ENCODE measurements at places on chromosomes 5 and 9.

GRCh38 chr5:136052692-136053335 is 24.0 kb downstream of the TGFBI start:
- H3K27ac ChIP-seq: no peak overlapping the region
- peaks cover 26% of the 10 kb centered on the region for H3K4me1 ChIP-seq
- DNase-seq: peak; percentile 58
- H3K4me3 ChIP-seq: no peak overlapping the region

DNA sequence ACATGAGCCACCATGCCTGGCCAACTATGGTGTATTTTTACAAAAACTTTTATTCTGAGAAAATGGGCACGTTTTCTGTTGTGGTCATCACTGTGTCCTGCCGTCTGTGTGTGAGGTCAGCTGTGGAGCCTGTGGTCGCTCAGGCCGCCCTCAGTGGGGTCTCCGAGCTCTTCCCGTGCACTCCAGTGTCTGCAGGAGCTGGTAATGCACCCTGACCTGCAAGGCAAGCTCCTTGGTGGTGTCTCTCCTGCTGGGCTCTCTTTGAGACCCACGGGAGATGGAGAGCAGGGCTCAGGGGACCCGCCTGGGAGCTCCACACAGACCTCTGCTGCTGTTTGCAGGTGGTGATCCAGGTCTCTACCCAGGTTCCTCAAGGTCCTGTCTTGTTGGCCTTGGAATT is 9.6 kb upstream of the AHRR start:
- H3K4me3 ChIP-seq: no peak overlapping the region
- peaks cover 53% of the 10 kb centered on the region for H3K4me1 ChIP-seq
- H3K27ac ChIP-seq: no peak overlapping the region
- no peaks in the 10 kb centered on the region for H3K27me3 ChIP-seq

GRCh38 chr9:23606107-23606506 is 219.9 kb downstream of the ELAVL2 start:
- H3K4me1 ChIP-seq: no peaks in the 10 kb centered on the region
- no peak overlapping the region for H3K4me3 ChIP-seq
- H3K36me3 ChIP-seq: no peaks in the 10 kb centered on the region
- DNase-seq: no peak
- H3K27ac ChIP-seq: no peak overlapping the region

- peak overlapping the region; percentile 69 for H3K4me3 ChIP-seq
- DNase-seq: peak; percentile 35
- peak overlapping the region; percentile 62 for H3K27ac ChIP-seq
- H3K27me3 ChIP-seq: no peaks in the 10 kb centered on the region
- H3K36me3 ChIP-seq: no peaks in the 10 kb centered on the region
- H3K4me1 ChIP-seq: no peaks in the 10 kb centered on the region
Measured at GRCh38 chr9:135076143-135076875, 11.2 kb upstream of the OLFM1 start.

DNA sequence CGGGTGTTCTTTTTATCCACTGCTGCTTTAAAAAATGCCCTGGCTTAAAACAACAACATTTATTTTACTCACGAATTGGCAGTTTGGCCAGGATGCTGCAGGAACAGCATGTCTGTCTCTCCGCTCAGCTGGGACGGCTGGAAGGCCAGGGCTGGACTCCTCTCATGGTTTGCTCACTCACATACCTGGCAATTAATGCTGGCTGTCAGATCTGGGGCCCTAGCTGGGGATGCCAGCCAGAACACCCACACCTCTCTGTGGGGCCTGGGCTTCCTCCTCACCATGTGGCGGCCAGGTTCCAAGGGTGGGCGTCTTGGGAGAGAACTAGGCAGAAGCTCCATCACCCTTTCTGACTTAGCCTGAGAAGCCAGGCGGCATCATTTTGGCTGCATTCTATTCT is 189.1 kb upstream of the IL12B start:
- DNase-seq: no peak
- no peaks in the 10 kb centered on the region for H3K36me3 ChIP-seq
- no peak overlapping the region for H3K4me3 ChIP-seq
- H3K27ac ChIP-seq: no peak overlapping the region

DNA sequence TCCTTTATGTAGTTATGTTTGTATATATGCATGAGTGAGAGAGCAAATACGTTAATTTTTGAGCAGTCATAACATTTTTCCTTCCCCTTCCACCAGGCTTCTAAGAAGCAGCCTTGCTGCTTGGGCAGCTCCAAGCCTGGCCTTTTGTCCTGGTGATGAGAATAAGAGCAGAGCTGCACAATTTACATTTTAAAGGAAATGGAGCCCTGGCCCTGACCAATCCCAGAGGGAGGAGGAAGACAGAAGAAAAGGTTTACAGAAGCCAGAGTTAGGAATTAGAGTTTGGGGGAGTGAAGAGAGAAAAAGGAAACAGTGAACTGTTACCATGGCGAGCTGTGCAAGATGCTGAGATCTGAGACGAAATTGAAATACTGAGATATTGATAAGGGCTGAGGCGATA is 25.3 kb upstream of the EFNA5 start:
- H3K27me3 ChIP-seq: no peaks in the 10 kb centered on the region
- H3K36me3 ChIP-seq: no peaks in the 10 kb centered on the region
- no peak overlapping the region for H3K4me3 ChIP-seq
- no peak overlapping the region for H3K27ac ChIP-seq
- H3K4me1 ChIP-seq: no peaks in the 10 kb centered on the region
- no peak for DNase-seq

DNA sequence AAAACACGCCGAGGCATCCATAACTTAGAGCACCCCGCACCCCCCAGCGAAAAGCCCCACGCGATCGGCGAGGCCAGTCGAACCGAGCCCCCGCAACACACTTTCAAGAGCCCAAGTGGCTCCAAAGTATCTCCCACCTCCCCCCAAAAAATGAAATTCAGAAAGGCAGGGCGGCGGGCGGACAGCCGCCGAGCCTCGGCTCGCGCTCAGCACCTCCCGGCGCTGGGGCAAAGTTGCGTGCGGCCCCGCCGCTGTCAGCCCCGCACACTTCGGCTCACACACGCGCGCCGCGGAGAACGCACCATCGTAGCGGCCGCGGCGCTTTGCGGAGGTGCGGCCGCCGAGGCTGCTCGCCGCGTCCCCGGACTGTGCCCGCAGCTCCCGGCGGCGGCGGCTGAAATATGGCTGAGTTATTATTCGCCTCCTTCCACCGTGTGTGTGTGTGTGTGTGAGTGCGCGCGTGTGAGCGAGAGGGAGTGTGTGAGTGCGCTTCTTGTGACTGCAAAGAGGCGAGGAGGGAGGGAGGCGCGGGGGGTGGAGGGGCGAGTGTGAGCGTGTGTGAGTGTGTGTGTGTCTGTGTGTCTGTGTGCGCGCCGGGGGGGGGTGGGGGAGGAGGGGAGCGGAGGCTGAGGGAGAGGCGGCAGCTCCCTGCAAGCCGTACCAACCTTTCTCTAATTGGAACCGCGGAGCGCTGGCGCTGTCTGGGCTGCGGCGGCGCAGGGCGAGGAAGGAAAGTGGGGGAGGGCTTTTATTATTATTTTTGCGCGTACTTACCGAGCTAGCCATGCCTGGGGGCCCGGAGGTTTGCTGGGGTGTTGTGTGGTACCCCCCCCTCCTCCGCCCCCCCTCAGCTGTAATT is 599 bp downstream of the MLLT3 start:
- H3K27ac ChIP-seq: peak overlapping the region; percentile 84
- H3K36me3 ChIP-seq: no peaks in the 10 kb centered on the region
- H3K4me1 ChIP-seq: peaks cover 11% of the 10 kb centered on the region
- no peaks in the 10 kb centered on the region for H3K27me3 ChIP-seq
- peak overlapping the region; percentile 92 for H3K4me3 ChIP-seq

DNA sequence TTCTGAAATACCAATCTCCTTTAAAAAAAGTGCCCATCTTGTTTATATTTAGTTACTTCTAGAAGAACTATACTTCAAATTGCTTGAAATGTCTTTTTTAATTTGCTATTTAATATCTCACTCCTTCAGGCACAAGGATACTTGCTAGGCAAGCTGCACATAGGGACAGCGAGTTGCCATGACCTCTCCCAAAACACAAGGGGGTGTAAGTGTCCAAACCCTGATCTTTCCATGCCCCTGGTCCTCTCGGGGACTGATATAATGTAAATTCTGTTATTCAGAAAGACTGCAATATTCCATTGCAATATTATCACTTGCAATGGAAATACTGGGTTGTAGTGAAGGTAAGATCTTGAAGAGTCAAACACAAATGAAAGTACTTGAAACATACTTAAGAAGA is 480.4 kb downstream of the CETN3 start:
- no peaks in the 10 kb centered on the region for H3K27me3 ChIP-seq
- no peak for DNase-seq
- H3K4me3 ChIP-seq: no peak overlapping the region
- H3K4me1 ChIP-seq: no peaks in the 10 kb centered on the region

DNA sequence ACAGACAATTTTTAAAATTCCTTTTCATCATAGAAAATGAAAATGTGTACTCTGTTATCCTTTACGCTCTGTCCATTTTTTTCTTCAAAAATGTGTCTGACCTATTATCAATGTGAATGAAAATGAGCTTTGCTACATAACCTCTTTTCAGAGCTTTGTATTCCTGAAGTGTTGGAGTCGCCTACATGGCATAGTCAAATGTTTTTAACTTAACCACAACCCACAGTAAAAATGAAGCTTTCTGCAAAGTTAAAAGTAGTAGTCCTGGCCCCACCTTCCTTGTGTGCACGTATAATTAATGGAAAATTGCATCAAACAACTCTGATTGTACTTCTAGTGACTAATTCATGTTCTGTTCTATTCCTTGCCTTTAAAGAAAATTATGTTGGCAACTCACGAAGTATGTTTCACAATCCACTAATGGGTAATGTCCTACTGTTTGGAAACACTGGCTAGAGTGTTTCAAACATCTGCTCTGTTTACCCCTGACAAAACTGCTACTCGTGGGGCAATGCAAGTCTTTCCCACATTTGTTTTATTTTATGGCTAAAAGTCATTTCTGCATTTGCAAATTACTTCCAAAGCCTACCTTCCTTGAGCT is 18.6 kb upstream of the PSAT1 start:
- no peaks in the 10 kb centered on the region for H3K27me3 ChIP-seq
- no peak overlapping the region for H3K27ac ChIP-seq
- H3K36me3 ChIP-seq: no peaks in the 10 kb centered on the region
- no peak for DNase-seq
- no peaks in the 10 kb centered on the region for H3K4me1 ChIP-seq
- no peak overlapping the region for H3K4me3 ChIP-seq

- H3K4me3 ChIP-seq: no peak overlapping the region
- no peak overlapping the region for H3K27ac ChIP-seq
- no peak for DNase-seq
- H3K27me3 ChIP-seq: no peaks in the 10 kb centered on the region
Measured at GRCh38 chr9:81552581-81552991, 136.8 kb downstream of the TLE1 start.

GRCh38 chr5:138369706-138370105 is 17.2 kb downstream of the KDM3B start:
- H3K27ac ChIP-seq: peak overlapping the region; percentile 75
- peaks cover 79% of the 10 kb centered on the region for H3K4me1 ChIP-seq

GRCh38 chr5:59615272-59615671 is 278.3 kb downstream of the PDE4D start:
- H3K36me3 ChIP-seq: no peaks in the 10 kb centered on the region
- no peak overlapping the region for H3K27ac ChIP-seq

- peaks cover 14% of the 10 kb centered on the region for H3K4me1 ChIP-seq
- peak overlapping the region; percentile 15 for H3K4me3 ChIP-seq
- no peaks in the 10 kb centered on the region for H3K27me3 ChIP-seq
- H3K36me3 ChIP-seq: peaks cover 9% of the 10 kb centered on the region
- peak overlapping the region; percentile 70 for H3K27ac ChIP-seq
- DNase-seq: no peak
Measured at GRCh38 chr9:121207371-121207940, 5.8 kb upstream of the RAB14 start.

DNA sequence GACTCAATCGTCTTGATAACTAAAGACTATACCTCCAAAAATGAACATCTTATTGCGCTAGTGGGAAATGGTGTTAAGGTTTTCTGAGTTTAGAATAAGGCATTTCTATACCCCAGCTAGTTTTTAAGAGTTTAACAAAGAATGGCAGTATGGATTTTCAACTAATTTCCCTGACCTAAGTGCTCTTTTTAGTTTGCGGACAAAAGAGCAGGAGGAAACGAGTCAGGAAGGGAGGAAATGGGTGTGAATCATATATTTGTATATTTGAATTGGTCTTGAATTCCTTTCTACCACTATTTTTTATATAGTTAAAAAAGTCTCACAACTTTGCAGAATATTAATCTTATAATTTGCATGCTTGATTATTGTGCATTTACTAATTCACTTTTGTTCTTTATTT is 516.3 kb upstream of the ZNF608 start:
- no peak for DNase-seq
- H3K4me1 ChIP-seq: no peaks in the 10 kb centered on the region
- no peak overlapping the region for H3K4me3 ChIP-seq
- no peaks in the 10 kb centered on the region for H3K36me3 ChIP-seq

- H3K4me3 ChIP-seq: no peak overlapping the region
- no peaks in the 10 kb centered on the region for H3K27me3 ChIP-seq
- no peak for DNase-seq
- H3K27ac ChIP-seq: no peak overlapping the region
- H3K36me3 ChIP-seq: peaks cover 4% of the 10 kb centered on the region
Measured at GRCh38 chr9:120526534-120526933, 53.4 kb downstream of the CDK5RAP2 start.

DNA sequence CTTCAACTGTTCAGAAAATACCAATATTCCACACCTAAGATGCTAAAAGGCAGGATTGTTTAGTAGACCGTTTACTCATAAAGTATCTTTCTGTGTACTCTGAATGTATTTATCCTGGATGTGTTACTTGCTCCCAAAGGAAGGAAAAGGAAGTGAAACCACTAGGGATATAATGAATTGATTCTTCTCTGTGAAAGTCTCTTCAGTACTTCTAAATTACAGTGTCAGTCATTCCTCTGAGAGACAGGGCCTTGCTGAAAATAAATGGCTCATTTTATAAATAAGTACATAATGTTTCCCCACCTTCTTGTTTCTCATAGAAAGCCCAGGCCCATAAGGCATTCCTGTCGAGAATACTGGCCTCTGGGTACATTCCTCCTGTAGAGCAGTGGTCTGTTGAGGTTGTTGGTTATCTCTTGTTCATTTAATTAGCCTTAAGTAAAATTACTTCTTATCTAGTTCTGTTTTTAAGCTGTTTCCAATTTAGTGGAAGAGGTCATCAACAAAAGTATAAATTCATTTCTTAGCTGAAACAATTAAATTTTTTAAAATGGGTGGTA is 1.6 kb downstream of the HAPLN1 start:
- no peak for DNase-seq
- H3K4me1 ChIP-seq: peaks cover 9% of the 10 kb centered on the region
- H3K27me3 ChIP-seq: peaks cover 4% of the 10 kb centered on the region
- no peak overlapping the region for H3K27ac ChIP-seq

DNA sequence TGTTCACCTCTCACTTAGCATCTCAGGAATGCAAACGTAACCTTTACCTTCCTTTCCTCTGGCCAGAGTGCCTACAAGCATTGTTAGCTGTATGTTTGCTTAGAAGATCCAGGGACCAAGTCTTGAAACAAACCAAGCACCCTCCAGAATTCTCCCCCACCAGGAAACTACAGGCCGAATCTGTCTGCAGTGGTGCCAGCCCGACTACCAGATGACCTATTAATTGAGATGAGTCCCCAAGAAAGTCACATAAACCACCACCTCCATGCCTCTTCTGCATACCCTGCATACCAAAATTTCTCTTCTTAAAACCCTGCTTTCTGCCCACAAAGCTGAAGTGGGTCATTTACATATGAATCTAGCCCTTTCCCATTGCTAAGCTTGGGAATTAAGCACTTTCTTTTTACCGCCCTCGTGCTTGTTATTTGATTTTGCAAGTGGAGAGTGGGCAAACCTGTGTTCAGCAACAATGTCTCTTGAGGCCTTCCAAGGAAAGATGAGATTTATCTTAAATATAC is 1239.1 kb downstream of the CDH12 start:
- no peaks in the 10 kb centered on the region for H3K36me3 ChIP-seq
- no peak overlapping the region for H3K4me3 ChIP-seq
- no peaks in the 10 kb centered on the region for H3K27me3 ChIP-seq
- H3K27ac ChIP-seq: no peak overlapping the region

Measured in spleen (tissue), 13 donors.